ENCODE measurements at places on chromosomes 1 and 21. TPM values are rescaled to one million over a fixed set of nuclear protein-coding genes. Genes with fewer than 3 reads are reported as not detected.

The GABRD gene
- not detected for total RNA-seq

The KCNJ10 gene
- total RNA-seq, result not detected

The SEC16B gene
- 1.6 TPM for total RNA-seq

DNA sequence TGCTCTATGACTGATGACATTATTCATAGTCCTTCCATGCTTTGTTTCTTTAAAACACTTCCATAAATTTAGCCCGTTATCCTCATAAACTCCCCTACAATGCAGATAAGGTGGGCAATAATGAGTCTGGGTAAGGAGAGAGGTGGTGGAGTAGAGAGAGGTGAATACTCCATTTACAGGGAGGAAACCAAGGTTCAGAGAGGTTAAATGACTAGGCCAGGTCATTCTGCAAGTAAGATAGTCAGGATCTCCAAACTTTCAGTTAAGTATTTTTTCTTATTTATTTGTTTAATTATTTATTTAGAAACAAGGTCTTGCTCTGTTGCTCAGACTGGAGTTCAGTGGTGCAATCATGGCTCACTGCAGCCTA, 26.1 kb downstream of the PAFAH2 start:
- H3K27me3 ChIP-seq, result no peaks in the 10 kb centered on the region
- no peaks in the 10 kb centered on the region for H3K4me1 ChIP-seq
- peaks cover 98% of the 10 kb centered on the region for H3K36me3 ChIP-seq
- no peak overlapping the region for H3K4me3 ChIP-seq
- no peak for DNase-seq

- H3K4me3 ChIP-seq, result no peak overlapping the region
- H3K4me1 ChIP-seq, result no peaks in the 10 kb centered on the region
- no peak for DNase-seq
Measured at GRCh38 chr1:62530516-62531154, 66.7 kb upstream of the ANGPTL3 start.

- H3K36me3 ChIP-seq, result no peaks in the 10 kb centered on the region
- H3K4me3 ChIP-seq, result no peak overlapping the region
- no peak overlapping the region for H3K27ac ChIP-seq
- no peaks in the 10 kb centered on the region for H3K27me3 ChIP-seq
- no peaks in the 10 kb centered on the region for H3K4me1 ChIP-seq
Measured at GRCh38 chr1:185645162-185645640, 89.0 kb upstream of the HMCN1 start.

DNA sequence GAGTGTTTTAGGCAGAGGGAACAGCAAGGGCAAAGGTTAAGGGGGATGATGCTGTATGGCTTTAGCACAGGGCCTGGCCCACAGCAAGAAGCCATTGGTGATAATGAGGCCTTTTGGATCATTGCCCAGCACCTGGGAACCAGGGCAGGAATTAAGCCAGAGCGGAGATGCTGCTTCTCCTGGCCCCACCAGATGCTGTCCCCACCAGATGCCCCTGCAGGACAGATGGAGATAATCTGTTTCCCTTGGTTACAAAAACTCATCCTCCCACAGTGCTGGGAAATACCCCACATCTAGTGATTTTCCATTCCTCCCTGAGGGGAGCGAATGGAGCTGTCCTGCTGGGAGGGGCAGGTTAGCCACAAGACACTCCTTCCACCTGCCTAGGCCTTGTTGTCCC, 18.8 kb downstream of the OPRD1 start:
- H3K4me3 ChIP-seq, result no peak overlapping the region
- H3K4me1 ChIP-seq, result no peaks in the 10 kb centered on the region
- DNase-seq, result no peak
- H3K27me3 ChIP-seq, result no peaks in the 10 kb centered on the region
- no peak overlapping the region for H3K27ac ChIP-seq

GRCh38 chr1:6149597-6149996, 30.5 kb downstream of the CHD5 start:
- DNase-seq, result no peak
- no peak overlapping the region for H3K4me3 ChIP-seq
- no peaks in the 10 kb centered on the region for H3K36me3 ChIP-seq
- H3K27ac ChIP-seq, result no peak overlapping the region
- H3K27me3 ChIP-seq, result peaks cover 24% of the 10 kb centered on the region
